Skin of body (tissue), 3 donors: ENCODE measurements at places on chromosomes 1 and 21.

- no peak for DNase-seq
These were observed 113.7 kb upstream of the IFFO2 start for GRCh38 chr1:19070197-19070651.

DNA sequence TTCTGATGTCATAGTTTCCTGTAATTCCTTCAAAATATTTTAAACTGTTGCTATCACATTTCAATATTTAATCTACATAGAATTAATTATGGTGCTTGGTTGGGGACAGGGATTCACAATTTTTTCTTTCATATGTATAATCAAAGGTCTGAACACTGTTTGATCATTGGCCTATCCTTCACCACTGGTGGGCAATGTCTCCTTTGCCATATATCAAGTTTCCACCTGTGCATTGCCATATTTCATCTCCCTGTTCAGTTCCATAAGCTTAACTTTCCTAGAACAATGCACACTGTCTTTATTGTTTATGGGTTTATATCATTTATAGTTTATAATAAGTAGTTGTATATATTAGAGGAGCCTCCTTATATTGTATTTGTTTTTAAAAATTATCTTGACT lies 374.9 kb upstream of the PTBP2 start:
- no peak for DNase-seq

DNA sequence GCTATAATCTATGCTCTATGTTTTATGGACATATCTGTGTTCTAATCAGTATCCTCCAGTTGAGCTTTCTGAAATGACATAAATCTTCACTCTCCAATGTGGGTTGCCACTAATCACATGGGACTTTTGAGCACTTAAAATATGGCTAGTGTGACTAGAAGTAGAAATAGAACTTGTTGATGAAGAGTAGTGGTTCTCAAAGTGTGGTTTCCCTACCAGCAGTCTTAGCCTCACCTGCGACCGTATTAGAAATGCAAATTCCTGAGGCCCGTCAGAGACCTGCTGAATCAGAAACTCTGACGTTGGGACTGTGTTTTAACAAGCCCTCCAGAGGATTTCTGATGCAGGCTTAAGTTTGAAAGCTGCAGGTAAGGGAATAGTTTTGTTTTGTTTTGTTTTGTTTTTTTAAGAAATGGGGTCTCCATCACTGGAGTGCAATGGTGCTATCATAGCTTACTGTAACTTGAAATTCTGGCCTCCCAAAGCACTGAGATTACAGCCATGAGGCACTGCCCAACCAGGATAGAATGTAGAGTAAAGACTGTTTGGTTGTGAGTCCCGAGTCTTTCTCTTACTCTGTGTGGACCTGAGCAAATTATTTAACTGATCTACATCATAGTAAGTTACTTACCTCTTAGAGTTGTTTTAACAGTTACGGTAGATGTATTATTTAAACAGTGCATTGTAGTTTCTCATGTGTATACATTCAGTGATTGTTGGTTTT lies 21.7 kb downstream of the GLRX2 start:
- DNase-seq = no peak

- DNase-seq = no peak
These were observed 3.1 kb upstream of the ADGRB2 start for GRCh38 chr1:31767225-31767624.

- DNase-seq = peak; percentile 18
These were observed 655.8 kb downstream of the BRINP3 start for GRCh38 chr1:189821833-189822232.

GRCh38 chr1:28241638-28242241 lies 5.8 kb downstream of the ATP5IF1 start:
- no peak for DNase-seq

DNA sequence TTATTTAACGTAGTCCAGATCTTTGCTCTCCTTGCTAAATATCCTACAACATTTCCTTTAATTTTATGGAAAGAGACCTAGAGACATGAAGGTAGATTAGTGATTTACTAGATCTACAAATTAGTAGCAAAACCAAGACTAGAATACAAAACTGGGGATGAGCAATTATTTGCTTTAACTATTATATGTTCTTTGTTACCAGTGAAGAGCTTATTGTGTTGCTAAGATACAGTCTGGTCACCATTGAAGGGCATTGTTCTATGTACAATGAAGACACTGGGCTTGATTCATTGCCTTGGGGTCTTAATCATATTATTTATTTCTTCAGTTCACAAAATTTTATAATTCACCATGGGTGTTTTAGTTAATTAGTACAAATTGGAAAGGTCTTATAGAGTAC lies 88.3 kb downstream of the S1PR1 start:
- no peak for DNase-seq

- DNase-seq = no peak
These were observed 13.4 kb downstream of the ITSN1 start for GRCh38 chr21:33655588-33656221.

DNA sequence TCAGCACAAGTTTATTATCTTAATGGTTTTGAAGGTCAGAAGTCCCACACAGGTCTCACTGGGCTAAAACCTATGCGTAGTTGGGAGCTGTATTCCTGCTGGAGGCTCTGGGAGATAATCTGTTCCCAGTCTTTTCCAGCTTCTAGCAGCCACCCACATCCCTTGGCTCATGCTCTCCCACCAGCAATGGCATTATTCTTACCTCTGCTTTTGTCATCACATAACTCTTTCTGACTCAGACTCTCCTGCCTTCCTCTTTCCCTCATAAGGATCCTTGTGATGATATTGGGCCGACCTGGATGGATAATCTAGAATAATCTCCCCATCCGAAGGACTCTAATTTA lies 122.2 kb upstream of the PRDX6 start:
- no peak for DNase-seq

- DNase-seq = peak; percentile 27
These were observed 135.5 kb downstream of the HIVEP3 start for GRCh38 chr1:41783189-41783639.

DNA sequence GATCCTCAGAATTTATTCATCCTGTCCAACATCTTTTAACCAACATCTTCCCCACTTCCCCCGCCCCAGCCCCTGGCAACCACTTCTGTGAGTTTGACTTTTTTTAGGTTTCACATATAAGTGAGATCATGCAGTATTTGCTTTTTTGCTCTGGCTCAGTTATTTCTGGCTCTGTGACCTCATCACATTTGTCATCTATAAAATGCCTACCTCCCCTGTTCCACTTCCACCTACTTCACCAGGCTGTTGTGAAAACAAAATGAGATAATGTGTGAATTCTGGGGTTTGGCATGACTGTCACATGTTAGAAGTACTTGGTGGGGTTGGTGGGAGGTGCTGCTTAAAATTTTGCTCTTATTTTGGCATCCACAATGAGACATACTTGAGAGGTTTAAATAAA lies 18.4 kb downstream of the HHAT start:
- no peak for DNase-seq

DNA sequence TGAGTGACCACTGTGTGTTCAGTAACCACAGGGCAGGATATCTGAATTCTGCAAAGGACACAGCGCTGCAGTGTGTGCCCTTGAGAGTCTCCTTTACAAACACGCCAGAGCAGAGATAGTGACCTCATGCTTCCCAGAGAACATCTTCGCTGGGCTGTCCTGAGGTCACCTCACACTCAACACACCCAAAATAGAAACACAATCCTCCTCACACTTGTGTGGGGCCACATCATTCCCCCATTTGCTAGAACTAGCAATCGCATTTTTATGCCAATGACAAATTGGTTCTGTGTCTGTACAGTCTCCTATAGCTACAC lies 140.1 kb upstream of the NRIP1 start:
- no peak for DNase-seq

GRCh38 chr1:203702130-203702577 lies 62.8 kb upstream of the LAX1 start:
- DNase-seq = no peak

GRCh38 chr1:53381790-53382401 lies 54.0 kb upstream of the LRP8 start:
- DNase-seq = no peak

GRCh38 chr1:115088115-115088778 lies 1.1 kb downstream of the TSPAN2 start:
- DNase-seq = no peak

DNA sequence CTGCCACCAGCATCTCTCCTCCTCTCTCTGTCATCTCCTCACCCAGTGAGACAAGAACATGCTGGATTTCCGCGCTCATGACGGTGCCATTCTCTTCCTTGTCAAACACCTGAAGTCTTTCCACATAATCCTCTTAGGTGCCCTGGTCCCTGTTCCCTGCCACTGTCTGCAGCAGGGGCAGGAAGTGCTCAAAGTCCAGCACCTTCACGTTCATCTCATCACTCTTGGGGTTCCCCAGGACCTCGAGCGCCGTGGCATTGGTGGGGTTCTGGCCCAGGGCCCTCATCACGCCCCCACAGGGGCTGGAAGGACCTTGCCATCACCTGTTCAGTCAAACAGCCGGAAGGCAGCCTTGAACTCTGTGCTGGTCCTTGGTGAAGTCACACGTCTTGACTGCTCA lies 9.1 kb upstream of the AGPAT3 start:
- DNase-seq = no peak

GRCh38 chr1:117671781-117672501 lies 66.1 kb downstream of the TENT5C start:
- DNase-seq = no peak

GRCh38 chr1:117608758-117609157 lies 2.9 kb downstream of the TENT5C start:
- no peak for DNase-seq

- DNase-seq = no peak
These were observed 12.5 kb downstream of the S100A7A start for GRCh38 chr1:153428791-153429190.
